ENCODE measurements at places on chromosomes 6 and 20. TPM values are rescaled to one million over a fixed set of nuclear protein-coding genes. Genes with fewer than 3 reads are reported as not detected.

DNA sequence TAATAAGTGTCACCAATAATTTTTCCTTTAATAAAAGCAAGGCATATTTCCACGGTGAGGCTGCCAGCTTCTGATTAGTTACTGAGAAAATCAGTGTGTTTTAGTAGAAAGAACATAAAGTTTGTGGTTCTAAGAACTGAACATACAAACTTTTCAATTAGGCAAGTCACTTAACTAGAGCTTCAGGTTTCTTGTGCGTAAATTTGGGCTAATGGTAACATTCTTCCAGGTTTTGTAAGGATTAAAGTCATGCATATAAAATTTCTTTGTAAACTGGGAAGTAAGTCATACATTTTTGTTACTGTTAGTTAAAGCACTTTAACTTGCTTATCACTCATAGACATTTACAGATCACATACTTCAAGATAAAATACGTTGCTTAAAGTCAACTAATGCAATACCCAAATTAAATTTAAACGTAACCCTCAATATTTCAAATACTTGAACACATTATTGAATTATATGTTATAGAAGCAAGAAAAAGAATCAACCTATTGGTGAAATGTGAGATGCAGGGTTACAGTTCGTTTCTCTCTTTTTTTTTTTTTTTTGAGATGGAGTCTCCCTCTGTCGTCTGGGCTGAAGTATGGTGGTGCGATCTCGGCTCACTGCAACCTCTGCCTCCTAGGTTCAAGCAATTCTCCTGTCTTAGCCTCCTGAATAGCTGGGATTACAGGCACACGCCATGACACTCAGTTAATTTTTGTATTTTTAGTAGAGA, 327.3 kb upstream of the NOX3 start:
- DNase-seq: no peak

DNA sequence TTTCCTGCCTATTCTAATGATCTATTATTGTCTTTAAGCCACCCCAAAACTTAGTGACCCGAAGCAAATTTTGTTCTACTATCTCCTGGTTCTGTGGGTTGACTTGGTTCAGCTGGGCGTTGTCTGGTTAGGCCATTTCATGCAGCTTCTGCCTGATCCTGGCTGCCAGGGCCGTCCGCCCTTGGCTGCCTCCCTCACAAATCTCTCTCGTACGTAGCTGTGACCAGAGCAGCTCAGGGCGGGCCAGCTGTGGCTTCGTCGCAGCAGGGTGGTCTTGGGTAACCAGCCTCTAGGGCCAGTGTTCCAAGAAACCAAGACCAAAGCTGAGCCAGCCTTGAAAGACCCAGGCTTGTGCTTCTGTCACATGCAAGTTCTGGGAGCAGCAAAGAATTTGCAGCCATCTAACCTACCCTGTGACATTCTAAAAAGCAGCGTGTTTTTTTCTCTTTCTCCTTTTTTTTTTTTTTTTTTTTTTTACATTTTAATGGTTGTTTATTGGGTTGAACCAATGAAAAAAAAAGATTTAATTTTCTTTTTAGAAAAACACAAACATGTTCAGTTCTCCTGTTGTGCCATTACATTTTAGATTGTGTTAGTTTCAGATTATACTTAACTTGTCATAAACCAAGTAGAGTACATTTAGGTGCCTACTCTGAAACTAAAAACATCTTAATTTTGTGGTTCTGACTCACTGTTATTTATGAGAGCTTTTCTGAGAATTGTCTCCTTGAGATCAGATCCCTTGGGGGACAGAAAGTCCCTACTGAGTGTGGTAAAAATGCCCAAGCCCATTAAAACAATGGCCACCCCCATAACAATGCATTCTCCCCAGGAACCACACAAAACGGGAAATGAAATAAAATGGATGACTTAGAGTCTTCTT, 83.9 kb downstream of the ZDHHC14 start:
- DNase-seq: no peak

DNA sequence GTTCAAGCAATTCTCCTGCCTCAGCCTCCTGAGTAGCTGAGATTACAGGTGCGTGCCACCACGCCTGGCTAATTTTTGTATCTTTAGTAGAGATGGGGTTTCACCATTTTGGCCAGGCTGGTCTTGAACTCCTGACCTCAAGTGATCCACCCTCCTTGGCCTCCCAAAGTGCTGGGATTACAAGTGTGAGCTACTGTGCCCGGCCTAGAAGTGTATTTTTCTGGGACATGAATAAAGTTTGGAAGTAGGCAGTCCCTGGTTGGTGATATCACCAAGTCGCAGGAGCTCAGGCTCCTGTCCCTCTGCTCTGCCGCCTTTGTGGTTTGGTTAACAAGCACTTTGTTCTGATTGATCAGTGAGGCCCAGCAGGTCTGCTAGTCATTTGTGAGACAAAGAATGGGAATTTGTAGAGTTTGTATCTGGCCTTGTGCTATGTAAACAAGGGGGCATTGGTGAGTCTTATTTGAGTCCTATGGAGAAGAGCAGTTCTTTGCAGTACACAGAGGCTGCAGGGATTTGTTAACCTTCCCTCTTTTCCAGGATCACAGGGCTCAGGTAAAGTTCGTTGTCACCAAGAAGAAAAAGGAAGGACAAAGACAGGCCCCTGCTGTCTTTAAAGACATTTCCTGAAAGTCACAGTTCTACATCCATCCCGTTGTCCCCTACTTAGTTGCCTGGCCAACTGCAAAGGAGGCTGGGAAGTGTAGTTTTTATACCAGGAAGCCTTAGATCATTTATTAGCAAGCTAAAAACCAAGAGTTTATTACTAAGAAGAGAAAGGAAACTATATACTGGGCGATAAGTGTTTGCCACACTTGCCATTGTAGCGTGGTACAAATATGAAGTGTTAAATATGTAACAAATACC, 13.1 kb downstream of the MTHFD1L start:
- DNase-seq: no peak

DNA sequence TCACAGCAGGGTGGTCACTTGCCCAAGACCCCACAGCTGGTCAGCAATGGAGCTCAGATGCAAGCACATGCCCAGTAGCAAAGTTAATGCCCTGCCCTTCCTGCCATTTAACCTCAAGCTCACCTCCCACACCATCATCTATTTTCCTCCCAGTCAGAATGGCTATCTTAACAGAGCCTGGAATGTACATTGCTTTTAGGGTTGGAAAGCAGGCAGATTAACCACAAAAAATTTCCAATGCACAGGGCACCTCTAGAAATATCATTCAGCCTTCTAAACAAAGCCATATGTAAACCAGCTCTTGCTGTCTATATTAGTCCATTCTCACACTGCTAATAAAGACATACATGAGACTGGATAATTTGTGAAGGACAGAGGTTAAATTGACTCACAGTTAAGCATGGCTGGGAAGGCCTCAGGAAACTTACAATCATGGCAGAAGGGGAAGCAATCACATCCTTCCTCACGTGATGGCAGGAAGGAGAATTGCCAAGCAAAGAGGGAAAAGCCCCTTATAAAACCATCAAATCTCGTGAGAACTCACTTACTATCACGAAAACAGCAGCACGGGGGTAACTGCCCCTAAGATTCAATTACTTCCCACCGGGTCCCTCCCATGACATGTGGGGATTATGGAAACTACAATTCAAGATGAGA, 106.9 kb downstream of the FYN start:
- DNase-seq: no peak

GRCh38 chr20:33576432-33577125, 85.5 kb upstream of the C20orf144 start:
- DNase-seq: no peak

DNA sequence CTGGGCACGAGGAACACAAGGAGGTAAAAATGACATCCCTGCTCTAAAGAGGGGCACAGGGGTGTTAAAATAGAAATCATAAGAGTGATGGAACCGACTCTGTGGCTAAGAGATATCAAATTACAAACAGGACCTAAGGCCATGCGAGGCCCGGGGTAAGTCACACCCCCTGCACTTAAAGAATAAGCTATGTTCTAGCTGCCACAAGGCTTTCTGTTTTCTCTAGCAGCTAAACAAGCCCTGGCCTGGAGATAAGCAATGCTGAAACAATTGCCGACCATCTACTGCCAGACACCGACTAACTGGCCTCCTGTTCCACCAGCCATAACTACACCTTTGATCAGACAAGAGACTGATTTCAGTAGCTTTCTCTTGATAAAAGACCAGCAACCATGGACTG, 32.4 kb downstream of the MDGA1 start:
- DNase-seq: no peak

Gene PARD6B
- 5.1 TPM for polyA plus RNA-seq

Gene OR10C1
- not detected for polyA plus RNA-seq

All from left lung (tissue), 14 donors.